ENCODE measurements at places on chromosomes 11 and 22. TPM values are rescaled to one million over a fixed set of nuclear protein-coding genes. Genes with fewer than 3 reads are reported as not detected.

- no peaks in the 10 kb centered on the region for H3K36me3 ChIP-seq
- H3K27me3 ChIP-seq, result no peaks in the 10 kb centered on the region
- DNase-seq, result no peak
- peaks cover 6% of the 10 kb centered on the region for H3K4me1 ChIP-seq
Measured at GRCh38 chr11:19077965-19078364, 17.4 kb upstream of the MRGPRX2 start.

DNA sequence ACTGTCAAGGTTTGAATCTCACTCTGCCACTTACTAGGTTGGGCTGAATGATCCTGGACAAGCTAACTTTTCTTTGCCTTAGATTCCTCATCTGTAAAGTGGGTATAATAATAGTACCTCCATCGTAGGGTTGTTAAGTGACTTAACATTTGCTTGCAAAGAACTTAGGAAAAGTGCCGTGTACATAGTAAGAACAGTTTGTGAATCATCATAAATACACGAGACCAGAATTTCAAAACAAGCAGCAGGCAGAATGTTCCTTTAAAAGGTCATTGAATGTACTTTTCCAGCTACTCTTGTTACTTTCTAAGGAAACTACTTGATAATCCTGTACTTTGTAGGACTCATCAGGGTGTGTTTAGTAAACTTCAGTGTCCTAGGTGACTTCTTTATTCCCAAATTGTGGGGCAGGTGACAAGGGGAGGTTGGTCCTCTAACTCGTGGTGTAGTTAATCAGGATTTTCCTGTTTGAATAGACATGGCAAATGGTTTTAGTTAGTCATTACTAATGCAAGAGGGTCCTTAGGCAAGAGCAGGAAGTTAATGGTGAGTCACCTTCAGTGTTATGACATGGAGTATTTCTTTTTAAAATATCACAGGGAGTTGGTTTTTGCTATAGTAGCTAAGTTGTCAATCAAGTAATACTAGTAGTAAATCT, 67.9 kb downstream of the YAP1 start:
- peak overlapping the region; percentile 52 for H3K27ac ChIP-seq
- H3K4me1 ChIP-seq, result peaks cover 41% of the 10 kb centered on the region
- H3K27me3 ChIP-seq, result no peaks in the 10 kb centered on the region
- no peak overlapping the region for H3K4me3 ChIP-seq
- peaks cover 16% of the 10 kb centered on the region for H3K36me3 ChIP-seq
- DNase-seq, result peak; percentile 87

The SPCS2 gene
- 133 TPM for total RNA-seq

The SCGB2A2 gene
- total RNA-seq, result not detected

DNA sequence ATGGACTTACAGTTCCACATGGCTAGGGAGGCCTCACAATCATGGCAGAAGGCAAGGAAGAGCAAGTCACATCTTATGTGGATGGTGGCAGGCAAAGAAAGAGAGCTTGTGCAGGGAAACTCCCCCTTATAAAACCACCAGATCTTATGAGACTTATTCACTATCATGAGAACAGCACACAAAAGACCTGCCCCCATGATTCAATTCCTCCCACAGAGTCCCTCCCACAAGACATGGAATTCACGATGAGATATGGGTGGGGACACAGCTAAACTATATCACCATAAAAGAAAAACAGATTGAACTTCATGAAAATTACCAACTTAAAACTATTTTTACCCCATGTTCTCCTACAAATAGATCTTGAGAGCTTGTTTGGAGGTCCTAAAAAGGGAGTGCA, 19.6 kb downstream of the ENTHD1 start:
- no peaks in the 10 kb centered on the region for H3K4me1 ChIP-seq
- peaks cover 50% of the 10 kb centered on the region for H3K27me3 ChIP-seq

Measured in HCT116 (cell line).